Endothelial cell (in vitro differentiated cells): ENCODE measurements at places on chromosomes 2 and 18. TPM values are rescaled to one million over a fixed set of nuclear protein-coding genes. Genes with fewer than 3 reads are reported as not detected.

DNA sequence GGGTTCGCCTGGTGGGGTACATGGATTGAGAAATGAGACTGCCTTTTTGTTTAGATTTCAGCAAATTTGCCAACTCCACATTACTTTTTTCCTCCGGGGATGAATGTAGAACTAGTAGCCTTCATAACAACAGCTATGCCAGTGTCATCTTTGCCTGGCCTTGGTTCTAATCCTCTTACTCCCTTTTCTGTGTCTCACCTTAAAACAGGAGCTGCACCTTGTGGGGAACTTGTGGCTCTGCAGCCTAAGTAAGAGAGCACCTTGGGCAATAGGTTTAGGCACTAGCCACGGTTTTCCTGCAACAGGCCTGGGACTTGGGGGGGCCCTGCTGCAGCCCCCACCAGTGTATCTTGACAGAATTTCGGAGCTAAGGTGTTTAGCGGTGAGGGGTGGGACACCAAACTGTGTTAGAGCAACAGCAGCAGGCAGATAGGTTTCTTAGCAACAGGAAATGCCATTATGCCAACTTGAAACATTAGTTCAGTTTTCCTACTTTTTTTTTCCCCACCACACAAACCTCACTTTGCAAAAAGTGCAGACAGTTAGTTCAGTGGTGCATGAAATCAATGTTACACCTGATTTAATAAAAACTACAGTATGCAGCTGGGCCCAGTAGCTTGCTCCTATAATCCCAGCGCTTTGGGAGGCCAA is 173.7 kb downstream of the PRKCE start:
- peaks cover 10% of the 10 kb centered on the region for H3K4me1 ChIP-seq
- H3K36me3 ChIP-seq: no peaks in the 10 kb centered on the region
- no peak overlapping the region for H3K4me3 ChIP-seq
- no peak overlapping the region for H3K27ac ChIP-seq
- DNase-seq: no peak
- peaks cover 8% of the 10 kb centered on the region for H3K27me3 ChIP-seq

DNA sequence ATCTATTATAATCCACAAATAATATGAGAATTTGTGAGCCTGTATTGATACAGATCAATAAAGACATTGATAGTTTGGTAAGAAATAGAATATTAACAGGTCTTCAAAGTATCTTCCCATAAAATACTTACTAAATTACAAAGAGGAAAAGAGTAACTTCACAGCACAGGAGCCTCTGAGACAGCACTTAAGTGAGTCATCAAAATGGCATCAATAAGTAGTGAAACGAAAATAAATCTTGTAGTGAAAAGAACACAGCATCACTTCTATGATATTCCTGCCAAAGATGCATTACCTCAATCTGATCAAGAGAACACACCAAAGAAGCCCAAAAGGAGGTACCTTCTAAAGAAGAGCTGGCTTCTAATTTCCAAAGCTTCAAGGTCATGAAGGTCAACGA is 116.4 kb downstream of the CBLN2 start:
- H3K4me1 ChIP-seq: no peaks in the 10 kb centered on the region
- H3K27me3 ChIP-seq: no peaks in the 10 kb centered on the region
- peaks cover 3% of the 10 kb centered on the region for H3K36me3 ChIP-seq

ALLC gene
- total RNA-seq: 0.26 TPM

- peaks cover 4% of the 10 kb centered on the region for H3K27me3 ChIP-seq
- H3K4me3 ChIP-seq: no peak overlapping the region
- no peaks in the 10 kb centered on the region for H3K36me3 ChIP-seq
These were observed 2.0 kb upstream of the TBC1D8 start for GRCh38 chr2:101153077-101153707.

POMC gene
- total RNA-seq: 0.64 TPM

AQP12A gene
- total RNA-seq: not detected

DNA sequence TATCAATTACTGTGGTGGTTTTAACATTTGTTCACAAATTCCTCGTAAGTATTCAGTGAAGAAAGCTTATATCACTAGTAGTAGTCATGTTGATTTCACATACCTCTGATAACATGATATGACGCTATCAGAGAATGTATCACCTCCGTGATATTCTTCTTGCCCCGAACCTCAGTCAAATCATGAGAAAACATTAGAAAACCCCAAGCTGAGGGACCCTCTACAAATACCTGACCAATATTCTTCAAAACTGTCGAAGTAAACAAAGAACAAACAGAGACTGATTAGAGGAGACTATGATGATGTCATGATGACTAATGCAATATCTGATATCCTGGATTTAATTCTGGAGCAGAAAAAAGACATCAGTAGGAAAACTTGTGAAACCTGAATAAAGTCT is 85.6 kb upstream of the SPOPL start:
- no peak overlapping the region for H3K4me3 ChIP-seq
- H3K27me3 ChIP-seq: no peaks in the 10 kb centered on the region
- no peaks in the 10 kb centered on the region for H3K36me3 ChIP-seq
- H3K4me1 ChIP-seq: no peaks in the 10 kb centered on the region
- H3K27ac ChIP-seq: no peak overlapping the region

- no peak for DNase-seq
- no peaks in the 10 kb centered on the region for H3K4me1 ChIP-seq
- no peaks in the 10 kb centered on the region for H3K27me3 ChIP-seq
- no peaks in the 10 kb centered on the region for H3K36me3 ChIP-seq
These were observed 5.6 kb downstream of the DSC1 start for GRCh38 chr18:31156821-31157763.

DNA sequence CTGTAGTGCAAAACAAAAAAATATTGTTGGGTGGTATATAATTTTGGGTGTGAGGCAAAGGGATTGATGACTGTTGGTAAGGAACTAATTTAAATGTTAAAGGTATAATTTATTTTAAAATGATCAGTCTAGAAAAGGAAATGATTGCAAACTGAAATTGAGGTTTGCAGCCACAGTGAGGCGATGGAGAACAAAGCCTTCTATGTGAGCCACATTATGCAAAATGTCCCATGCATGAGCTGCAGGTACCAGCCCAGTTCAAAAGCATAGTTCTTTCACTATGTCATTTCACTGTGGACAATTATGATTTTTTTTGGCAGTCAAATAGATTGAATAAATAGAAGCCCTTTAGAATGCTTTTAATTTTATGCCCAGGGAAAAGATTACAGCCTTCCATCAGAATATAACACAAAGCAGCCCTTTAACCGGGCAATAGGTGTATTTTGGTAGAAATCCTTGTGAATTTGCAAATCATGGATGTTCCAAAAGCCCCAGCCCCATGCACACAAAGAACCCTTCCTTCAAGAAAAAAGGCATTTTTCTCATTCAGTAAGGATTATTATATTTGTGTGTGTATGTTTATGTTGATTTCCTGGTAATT is 1.7 kb downstream of the MAP2 start:
- H3K36me3 ChIP-seq: no peaks in the 10 kb centered on the region
- peaks cover 8% of the 10 kb centered on the region for H3K27me3 ChIP-seq
- peaks cover 10% of the 10 kb centered on the region for H3K4me1 ChIP-seq
- DNase-seq: peak; percentile 22

GRCh38 chr2:106886916-106887758 is 1.2 kb upstream of the ST6GAL2 start:
- H3K27ac ChIP-seq: no peak overlapping the region
- H3K36me3 ChIP-seq: no peaks in the 10 kb centered on the region
- peaks cover 15% of the 10 kb centered on the region for H3K27me3 ChIP-seq
- DNase-seq: peak; percentile 53
- H3K4me1 ChIP-seq: peaks cover 25% of the 10 kb centered on the region
- H3K4me3 ChIP-seq: peak overlapping the region; percentile 90

- H3K4me1 ChIP-seq: peaks cover 7% of the 10 kb centered on the region
- peak; percentile 4 for DNase-seq
- H3K36me3 ChIP-seq: no peaks in the 10 kb centered on the region
- H3K27me3 ChIP-seq: no peaks in the 10 kb centered on the region
- H3K27ac ChIP-seq: no peak overlapping the region
These were observed 273.1 kb downstream of the DLGAP1 start for GRCh38 chr18:4181882-4182568.

DNA sequence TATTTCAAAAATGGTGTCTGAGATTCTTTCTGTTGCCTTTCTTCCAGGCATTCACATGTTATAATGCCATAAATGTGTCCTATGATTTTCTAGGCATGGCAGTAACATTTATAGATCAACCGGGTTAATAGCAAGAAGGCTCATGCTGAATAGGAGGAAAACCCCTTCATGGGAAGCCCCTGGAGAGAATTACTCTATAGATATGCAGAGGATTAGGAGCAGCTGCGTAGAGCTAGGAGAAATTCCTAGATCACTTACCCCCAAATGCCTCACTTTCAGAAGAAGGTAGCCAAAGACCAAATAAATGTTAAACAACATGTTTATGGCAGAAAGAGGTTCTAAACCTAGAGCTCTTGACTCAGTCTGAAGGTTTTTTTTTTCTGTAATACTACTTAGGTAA is 153.4 kb upstream of the CTNNA2 start:
- no peak overlapping the region for H3K4me3 ChIP-seq
- no peak for DNase-seq
- H3K36me3 ChIP-seq: no peaks in the 10 kb centered on the region
- no peaks in the 10 kb centered on the region for H3K27me3 ChIP-seq
- no peak overlapping the region for H3K27ac ChIP-seq

DNA sequence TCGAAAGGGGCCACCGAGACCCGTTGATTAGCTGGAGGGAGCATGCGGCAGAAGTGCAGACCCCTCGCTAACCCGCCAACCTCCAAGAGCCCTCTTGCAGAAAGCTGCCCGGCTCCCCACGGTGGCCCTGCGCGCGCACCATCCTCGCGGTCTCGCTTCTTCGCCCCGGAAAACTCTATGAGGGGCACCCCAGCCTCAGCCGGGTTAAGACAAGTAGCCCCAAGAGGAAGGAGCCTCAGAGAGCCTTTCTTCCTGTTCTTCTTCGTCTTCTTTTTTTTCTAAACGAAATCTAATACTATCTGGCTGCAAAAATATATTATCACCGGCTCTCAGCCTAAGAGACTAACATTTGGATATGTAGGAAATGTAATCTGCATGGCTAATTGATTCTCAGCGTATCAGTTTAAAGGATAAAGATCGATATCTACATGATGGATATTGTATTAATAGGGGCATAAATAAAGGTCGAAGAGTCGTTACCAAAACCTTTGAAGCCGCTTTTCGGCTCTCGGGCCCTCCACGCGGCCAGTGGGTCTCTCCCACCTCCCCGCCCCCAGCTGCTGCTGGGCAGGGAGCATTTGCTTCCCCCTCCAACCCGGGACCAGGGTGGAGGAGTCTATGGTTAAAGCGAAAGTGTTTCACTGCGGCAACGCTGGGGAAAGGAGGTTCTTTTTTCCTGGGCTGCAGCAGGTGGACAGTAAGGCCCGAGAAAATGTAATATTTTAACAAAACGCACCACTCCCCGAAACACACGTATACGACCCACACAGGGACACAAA is 6.1 kb upstream of the PAX3 start:
- peaks cover 61% of the 10 kb centered on the region for H3K4me1 ChIP-seq
- H3K27me3 ChIP-seq: peaks cover 56% of the 10 kb centered on the region
- H3K27ac ChIP-seq: no peak overlapping the region
- no peak for DNase-seq

DNA sequence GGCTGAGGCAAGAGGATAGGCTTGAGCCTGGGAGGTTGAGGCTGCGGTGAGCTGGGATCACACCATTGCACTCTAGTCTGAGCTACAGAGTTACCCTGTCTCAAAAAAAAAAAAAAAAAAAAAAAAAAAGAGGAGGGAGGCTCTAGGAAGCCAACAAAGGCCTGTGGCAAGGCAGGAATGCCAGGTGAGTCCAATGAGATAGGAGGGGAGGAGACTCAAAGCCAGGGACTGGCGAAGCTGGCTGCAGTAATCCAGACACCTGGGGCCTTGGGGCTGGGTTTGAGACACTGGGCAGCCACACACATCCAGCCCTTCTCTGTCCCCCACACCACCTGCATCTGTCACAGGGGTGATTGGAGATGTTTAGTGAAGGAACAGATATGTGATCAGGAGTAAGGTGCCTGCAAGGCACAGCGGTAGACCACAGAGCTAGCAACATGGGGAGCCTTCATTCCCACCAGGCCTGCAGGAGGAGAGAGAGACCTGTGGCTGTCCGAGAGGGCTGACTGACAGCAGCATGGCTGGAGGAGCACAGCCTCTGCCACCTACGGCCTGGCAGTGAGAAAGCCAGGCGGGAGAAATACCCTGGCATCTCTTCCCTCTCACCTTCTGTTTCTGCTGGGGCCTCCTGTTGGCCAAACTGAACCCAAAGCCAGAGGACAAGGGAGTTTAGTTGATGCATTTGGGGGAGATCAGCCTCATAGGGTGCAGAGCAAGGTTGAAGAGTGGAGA is 9.5 kb downstream of the CHPF start:
- peaks cover 29% of the 10 kb centered on the region for H3K4me1 ChIP-seq
- no peak for DNase-seq
- no peaks in the 10 kb centered on the region for H3K36me3 ChIP-seq
- H3K27me3 ChIP-seq: peaks cover 16% of the 10 kb centered on the region

DNA sequence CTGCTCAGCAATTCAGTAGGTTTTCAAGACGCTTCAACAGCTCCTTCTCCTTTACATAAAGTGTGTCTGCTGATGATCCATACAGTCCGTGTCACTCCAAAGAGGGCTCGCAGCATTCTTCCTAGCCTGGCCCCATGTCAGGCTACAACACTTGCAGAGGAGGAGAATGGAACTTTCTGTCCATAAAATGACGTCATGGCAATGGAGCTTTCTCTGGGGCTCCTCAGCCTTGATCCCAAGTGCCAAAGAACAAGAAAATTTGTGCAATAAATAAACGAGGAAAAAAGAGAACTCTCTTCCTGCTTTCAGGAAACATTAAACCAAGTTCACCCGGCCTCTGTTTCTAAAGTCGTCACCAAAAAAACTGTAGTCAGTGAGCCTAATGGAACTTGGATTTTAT is 199.5 kb upstream of the MEIS1 start:
- no peak overlapping the region for H3K27ac ChIP-seq
- no peaks in the 10 kb centered on the region for H3K27me3 ChIP-seq
- DNase-seq: no peak
- H3K4me3 ChIP-seq: no peak overlapping the region
- no peaks in the 10 kb centered on the region for H3K36me3 ChIP-seq

CCDC74B gene
- total RNA-seq: 20.4 TPM

GRCh38 chr18:35589546-35589945 is 8.0 kb downstream of the GALNT1 start:
- H3K4me3 ChIP-seq: no peak overlapping the region
- H3K27ac ChIP-seq: no peak overlapping the region
- peaks cover 18% of the 10 kb centered on the region for H3K4me1 ChIP-seq
- no peak for DNase-seq
- peaks cover 8% of the 10 kb centered on the region for H3K36me3 ChIP-seq

- no peak for DNase-seq
- H3K27me3 ChIP-seq: peaks cover 16% of the 10 kb centered on the region
- no peak overlapping the region for H3K27ac ChIP-seq
- H3K36me3 ChIP-seq: peaks cover 14% of the 10 kb centered on the region
- H3K4me3 ChIP-seq: no peak overlapping the region
These were observed 6.1 kb upstream of the CASP8 start for GRCh38 chr2:201254081-201254730.

GRCh38 chr2:39007875-39008504 is 112.9 kb downstream of the SOS1 start:
- no peak for DNase-seq
- peaks cover 9% of the 10 kb centered on the region for H3K36me3 ChIP-seq
- no peak overlapping the region for H3K27ac ChIP-seq
- no peaks in the 10 kb centered on the region for H3K27me3 ChIP-seq
- peaks cover 3% of the 10 kb centered on the region for H3K4me1 ChIP-seq
- H3K4me3 ChIP-seq: no peak overlapping the region

- H3K36me3 ChIP-seq: peaks cover 38% of the 10 kb centered on the region
- H3K27me3 ChIP-seq: peaks cover 2% of the 10 kb centered on the region
- H3K4me3 ChIP-seq: peak overlapping the region; percentile 8
- peak overlapping the region; percentile 4 for H3K27ac ChIP-seq
- peaks cover 81% of the 10 kb centered on the region for H3K4me1 ChIP-seq
- DNase-seq: no peak
These were observed 24.3 kb downstream of the CRIM1 start for GRCh38 chr2:36379710-36380448.

GRCh38 chr2:25445464-25445863 is 103.7 kb upstream of the DNMT3A start:
- no peaks in the 10 kb centered on the region for H3K27me3 ChIP-seq
- no peaks in the 10 kb centered on the region for H3K36me3 ChIP-seq
- H3K4me3 ChIP-seq: no peak overlapping the region
